ENCODE measurements at places on chromosomes 6 and 20.

GRCh38 chr6:44176130-44176761 lies 17.6 kb downstream of the CAPN11 start:
- no peak for DNase-seq

DNA sequence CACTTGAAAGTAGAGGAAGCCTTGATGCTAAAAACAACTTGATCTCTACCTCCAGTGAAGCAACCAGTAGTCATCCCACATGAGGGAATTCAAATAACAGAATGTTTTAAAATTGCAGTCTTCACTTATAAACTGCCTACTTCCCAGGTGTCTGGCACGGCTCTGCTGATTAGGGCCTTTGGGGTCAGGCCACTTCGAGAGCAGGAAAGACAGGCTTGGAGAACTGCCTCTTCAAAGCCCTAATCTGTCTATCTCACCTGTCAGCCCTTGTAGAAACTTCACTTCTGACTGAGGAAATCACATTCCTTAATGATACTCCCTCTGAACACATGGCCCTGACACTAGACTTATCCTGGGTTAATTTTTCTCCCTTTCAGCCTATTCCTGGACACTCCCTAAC lies 458.6 kb downstream of the TENT5A start:
- no peak for DNase-seq

GRCh38 chr6:13194852-13195251 lies 133.5 kb downstream of the TBC1D7 start:
- DNase-seq, result peak; percentile 53

DNA sequence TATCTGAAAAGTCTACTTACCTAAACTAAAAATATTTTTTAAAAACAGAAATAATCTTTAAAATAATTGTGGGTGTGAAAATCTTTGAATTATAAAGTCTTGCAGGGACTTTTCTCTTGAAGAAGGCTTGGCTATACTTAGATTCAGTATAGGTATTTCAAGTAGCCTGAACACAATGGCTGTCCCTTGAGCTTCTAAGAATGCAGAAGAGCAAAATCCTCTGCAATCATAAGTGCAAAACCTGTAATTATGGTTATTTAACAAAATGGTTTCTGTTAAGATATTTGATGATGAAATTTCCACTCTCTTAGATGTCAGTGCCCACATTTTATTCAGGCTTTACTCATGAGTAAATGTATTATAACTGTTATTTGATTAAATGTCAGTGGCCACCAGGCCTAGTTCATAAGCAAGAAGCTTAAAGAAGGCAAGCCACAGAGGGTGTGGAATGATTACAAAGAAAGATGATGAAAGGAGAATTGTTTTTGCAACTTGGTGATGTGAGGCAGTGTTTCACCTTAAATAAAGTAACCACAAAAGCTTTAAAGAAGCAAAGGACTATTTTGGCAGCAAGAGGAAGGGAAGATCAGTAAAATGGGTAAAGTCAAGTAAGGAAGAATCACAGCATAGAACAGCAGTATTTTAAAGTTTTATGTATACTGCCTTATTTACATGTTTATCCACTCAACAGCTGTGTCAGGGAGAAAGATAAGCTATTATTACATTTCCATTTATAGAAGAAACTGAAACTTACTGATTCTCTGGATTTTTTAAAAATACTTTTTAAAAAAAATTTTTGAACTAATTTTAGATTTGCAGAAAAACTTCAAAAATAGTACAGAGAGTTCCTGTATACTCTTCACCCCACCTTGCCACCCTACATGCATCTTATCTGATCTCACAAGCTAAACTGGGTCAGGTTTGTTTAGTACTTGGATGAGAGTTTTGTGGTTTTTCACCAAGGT lies 351.2 kb upstream of the RUNX2 start:
- DNase-seq, result no peak

DNA sequence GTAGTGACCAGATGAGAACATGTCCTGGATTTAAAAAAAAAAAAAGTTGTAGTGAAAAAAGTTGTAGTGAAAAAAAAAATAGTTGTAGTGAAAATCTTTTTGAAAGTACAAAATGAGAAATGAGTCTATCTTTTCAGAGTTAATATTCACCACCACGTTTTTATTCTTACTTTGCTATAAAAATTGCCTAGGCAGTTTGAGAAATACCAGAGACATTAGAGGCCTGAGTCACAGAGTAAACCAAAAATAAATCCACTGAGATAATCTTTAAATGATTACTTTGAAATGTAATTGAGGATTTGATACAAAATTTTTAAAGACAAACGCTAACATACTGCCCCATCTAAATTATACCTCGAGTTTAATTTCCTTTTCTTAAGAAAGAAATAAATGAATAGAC lies 101.2 kb upstream of the TIAM2 start:
- DNase-seq, result no peak

DNA sequence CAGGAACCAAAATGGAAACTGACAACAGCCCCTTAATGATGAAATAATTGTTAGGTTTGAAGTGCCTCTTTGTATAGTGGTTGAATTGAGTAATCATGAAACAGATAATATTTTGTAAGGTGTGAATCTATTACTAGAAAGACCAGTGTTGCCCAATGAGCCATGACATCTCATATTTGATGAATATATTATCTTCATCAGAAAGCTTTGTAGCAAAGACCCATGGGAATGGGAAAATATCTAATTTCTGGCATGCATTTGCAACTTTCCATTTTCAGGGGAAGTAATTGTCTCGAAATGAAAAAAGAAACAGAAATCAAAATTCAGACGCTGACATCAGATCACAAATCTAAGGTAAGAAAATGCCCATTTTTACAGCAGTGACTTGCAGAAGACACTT lies 57.3 kb upstream of the LAMP5 start:
- no peak for DNase-seq

DNA sequence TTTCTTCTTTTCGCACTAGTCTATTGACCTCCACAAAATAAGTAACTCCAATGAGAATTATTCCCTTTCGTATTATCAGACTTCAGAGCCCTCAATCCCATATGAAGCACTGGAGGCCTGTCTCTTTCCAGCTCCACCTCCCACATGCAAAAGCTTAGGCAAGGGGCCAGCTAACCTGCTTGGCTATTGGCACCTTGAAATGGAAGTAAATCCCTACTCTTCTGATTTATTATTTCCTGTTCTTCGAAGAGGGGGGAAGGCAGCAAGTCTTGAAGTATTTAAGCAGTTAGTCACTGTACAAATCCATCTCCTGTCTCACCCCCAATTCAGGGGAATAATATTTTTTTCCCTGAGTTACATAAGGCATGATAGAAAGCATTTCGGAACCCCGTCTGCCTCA lies 577.8 kb downstream of the MAFB start:
- DNase-seq, result no peak

DNA sequence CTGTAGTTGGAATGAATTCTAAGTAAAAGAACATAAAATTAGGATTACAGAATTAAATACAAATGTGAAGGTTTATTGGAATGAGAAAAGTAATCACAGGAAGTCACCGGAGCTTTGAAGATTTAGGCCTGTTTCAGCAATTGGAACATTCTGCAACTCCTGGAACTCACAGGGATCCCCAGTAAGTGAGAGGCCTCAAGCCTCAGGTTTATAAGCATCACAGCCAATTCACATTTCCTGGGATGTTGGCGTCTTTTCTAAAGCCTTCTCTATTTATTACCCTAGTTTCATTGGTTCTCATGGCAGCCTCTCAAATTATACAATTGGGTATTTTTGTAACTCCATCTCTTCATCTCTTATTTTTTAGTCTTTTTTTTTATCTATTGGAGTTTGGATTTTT lies 90.4 kb upstream of the HIVEP1 start:
- no peak for DNase-seq

GRCh38 chr6:76772951-76773350 lies 690.3 kb downstream of the HTR1B start:
- DNase-seq, result no peak

DNA sequence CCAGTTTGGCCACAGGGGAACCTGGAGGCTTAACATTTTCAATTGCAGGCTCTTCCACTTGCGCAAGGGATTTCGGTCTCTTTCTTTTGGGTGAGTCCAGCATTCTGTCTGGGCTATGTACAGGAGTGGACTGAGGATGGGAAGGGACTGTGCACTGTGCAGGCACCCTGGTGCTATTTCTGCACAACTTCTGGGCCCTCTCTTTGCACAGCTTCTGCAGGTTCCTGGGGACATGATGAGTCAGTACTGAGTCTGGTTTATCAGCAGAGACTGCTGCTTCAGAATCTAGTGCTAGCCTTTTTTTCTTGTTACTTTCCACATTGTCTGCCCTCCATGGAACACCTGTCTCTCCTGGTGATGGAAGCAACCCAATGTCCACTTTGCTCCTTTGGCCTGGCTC lies 78.5 kb upstream of the ASF1A start:
- DNase-seq, result no peak

- no peak for DNase-seq
Observed at GRCh38 chr6:65161661-65162060, 545.4 kb downstream of the EYS start.

DNA sequence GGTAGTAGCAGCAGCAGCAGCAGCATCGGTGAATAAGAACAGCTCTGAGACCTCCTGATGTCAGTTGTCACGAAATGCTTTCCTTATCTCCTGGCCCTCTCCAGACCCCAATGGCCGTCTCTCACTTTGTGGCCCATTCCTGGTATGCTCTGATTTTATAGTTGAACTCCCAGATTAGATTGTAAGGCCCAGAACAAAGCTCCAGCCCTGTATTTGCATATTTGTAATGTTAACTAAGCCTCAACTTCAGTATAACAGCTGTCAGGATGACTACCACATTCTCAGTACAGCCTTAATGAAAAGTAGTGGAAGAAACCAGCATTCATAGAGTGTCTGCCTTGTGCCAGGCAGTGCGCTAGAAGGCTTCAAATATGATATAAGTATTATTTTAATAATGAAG lies 180.9 kb downstream of the SASH1 start:
- no peak for DNase-seq

DNA sequence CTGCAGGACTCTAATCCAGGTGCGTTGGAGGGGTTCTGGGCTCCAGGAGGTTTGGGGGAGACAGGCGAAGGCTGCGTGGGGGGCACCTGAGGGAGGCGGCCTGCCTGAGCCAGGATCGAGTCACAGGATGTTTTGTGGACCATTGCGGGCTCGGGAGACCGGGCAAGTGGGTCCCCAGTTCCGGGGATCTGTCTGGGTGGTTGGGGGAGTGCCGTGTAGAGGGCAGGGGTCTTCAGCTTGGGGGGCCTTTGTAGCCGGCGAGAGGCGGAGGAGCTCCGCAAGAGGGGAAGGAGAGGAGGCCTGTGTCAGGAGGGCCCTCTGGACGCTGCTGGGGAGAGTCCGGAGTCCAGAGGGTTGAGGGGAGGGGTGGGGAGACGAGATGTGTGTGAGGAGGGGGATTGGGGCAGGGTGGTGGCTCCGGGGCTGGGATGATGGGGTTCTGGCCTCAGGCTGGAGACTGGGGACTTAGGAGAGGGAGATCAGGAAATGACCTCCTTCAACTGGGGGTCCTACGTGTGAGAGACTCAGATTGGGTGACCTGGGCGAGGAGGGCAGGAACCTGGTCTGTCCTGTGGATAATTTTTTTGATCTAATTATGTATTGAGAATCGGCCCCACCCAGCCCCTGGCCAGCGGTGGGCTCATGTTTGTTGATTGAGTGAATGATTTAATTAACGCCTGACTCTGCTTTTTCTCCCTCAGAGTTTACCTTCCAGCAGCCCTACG lies 505 bp downstream of the SNAI1 start:
- no peak for DNase-seq

- DNase-seq, result no peak
Observed at GRCh38 chr6:154395878-154396277, 39.3 kb upstream of the IPCEF1 start.

- peak; percentile 25 for DNase-seq
Observed at GRCh38 chr6:41966961-41967311, 25.3 kb upstream of the CCND3 start.

GRCh38 chr6:111672761-111673450 lies 67.2 kb upstream of the TRAF3IP2 start:
- no peak for DNase-seq

DNA sequence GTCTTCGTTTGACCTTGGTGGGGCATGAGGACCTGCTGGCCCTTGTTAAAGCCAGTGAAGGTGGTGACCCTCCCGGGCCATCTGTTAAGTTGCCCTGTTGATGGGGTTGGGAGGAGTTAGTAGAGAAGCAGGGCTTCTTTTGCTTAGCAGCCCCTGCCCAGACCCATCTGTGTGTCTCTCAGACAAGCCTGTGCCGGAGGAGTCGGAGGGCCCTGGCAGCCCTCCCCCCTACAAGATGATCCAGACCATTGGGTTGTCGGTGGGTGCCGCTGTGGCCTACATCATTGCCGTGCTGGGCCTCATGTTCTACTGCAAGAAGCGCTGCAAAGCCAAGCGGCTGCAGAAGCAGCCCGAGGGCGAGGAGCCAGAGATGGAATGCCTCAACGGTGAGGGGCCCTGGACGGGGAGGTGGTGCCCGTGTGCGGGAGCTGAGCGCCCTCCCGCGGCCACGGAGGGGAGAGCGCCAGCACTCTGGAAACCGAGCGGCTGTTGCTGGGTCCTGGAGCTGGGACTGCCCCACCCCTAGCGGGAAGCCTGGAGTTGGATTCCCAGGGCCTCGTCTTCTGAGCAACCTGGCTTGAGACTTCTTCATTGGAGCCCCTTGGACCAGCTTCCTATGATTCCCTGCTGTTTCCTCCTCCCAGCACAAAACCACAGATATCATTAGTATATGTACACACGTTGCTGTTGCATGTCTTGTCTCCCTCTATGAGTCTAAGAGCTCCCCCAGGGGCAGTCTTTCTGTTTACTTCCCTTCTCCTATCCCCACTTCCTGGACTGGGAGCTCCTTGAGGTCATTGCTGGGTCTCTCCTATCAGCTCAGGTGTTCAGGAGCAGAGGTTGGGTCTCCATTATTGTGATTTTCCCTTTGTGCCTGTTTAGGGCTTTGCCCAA lies 27.6 kb upstream of the SRF start:
- DNase-seq, result peak; percentile 89

DNA sequence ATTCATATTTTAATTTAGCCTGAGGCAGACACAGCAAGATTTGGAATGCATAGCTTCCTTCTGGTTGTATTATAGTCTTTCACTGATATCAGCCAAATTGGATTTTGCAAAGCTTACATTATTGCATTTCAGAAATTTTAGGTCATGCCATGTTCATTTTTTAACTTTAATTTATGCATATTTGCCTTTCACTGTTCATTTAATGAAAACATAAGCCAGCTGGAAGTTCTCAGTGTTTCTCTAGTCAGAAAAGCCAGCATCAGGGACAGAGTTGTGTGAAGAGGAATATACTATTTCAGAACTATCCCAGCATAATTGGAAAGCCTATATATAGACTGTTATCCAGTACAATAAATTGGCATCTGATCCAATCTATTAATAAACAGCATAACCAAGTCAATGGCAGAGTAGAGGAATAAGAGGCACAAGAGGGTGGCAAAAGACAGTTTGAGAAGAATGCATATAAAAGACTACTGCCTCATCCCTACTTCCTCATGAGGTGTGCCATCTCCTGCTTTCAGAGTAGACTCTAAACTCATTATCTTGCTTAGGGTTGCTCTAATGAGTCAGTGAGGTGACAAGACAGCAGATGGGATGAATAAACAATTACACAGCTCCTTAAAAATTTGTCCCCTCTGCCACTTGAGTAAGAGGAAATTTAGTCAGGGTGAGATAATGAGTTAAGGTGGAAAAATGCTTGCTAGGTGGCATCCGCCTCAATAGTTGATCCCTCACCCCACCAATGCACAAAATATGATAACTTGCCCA lies 159.8 kb upstream of the HCRTR2 start:
- DNase-seq, result no peak

- DNase-seq, result no peak
Observed at GRCh38 chr6:131001111-131001736, 61.8 kb downstream of the EPB41L2 start.

- no peak for DNase-seq
Observed at GRCh38 chr20:45433316-45433715, 17.4 kb downstream of the PIGT start.

GRCh38 chr6:38214159-38214558 lies 394.6 kb downstream of the ZFAND3 start:
- DNase-seq, result no peak
